Common myeloid progenitor, CD34-positive (primary cell): ENCODE measurements at places on chromosomes 7 and 10.

- DNase-seq, result no peak
These were observed 617.6 kb downstream of the PTPRN2 start for GRCh38 chr7:157969995-157970394.

DNA sequence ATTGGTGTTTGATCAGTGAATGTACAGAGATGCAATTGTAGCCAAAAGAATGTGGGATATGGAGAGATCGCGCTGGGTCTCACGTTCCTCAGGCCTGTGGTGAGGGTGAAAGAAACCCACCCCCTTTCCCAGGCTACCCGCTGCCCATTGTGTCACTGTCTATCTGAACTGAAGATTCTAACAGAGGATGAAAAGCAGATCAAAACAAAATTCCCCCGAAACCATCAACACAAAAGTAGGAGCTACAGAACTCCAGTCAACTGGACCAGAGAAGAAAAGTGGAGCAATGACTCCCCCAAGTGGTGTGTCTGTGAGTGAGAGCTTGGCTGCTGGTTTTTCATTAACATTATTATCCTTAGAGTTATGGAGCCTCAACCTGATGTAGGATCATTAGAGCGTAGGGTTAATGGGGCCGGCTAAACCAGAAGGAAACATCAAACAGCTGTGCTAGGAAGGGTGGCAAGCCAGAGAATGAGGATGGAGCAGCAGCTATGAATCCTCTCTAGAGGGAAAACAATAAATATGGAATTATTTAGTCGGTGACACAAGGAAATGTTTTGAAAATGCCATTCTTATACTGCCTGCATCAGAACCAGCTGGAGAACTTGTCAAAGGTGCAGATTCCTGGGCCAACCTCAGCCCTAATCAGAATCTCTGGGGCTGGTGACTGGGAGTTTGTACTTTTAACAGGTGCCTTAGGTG is 38.3 kb downstream of the AKR1B1 start:
- DNase-seq, result peak; percentile 8

- no peak for DNase-seq
These were observed 567 bp downstream of the SYCE1 start for GRCh38 chr10:133564816-133565215.

- DNase-seq, result no peak
These were observed 109.2 kb downstream of the DYNC1I1 start for GRCh38 chr7:95881597-95881996.

GRCh38 chr7:101817471-101818286 is at the start of gene CUX1:
Gene CUX1 (plus strand): TSS chr7:101817626. CDS start chr7:101817640, 14 bp downstream.
- peak; percentile 66 for DNase-seq

- DNase-seq, result no peak
These were observed 217.6 kb downstream of the GFRA1 start for GRCh38 chr10:116055252-116055916.

DNA sequence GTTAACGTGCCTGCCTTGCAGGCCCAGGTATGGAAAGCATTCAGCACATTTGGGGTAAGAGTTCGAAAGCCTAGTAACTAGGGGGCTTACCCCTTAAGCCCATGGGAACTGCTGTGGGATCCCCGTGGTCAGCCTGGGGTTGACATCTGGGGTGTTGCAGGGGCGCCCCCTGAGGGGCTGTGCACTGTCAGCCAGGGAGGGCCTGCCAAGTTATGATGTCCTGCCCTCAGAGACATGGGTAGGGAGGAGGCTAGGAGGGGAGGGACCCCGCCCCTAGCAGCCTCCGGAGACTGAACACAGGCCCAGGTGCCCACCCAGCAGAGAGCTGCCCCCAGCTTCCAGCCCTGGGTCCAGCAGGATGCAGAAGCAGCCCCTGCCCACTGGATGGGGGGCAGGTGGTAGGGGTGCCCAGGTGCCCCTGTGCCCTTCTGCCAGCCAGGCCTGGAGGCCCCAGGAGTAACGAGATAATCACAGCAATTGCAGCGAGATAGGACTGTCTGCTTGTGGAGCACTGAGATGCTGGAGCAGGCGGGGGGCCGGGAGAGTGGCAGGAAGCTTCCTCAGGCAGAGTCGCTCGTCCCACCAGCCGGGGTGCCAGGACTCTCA is 153.3 kb downstream of the UBE2H start:
- no peak for DNase-seq

- DNase-seq, result no peak
These were observed 77.5 kb upstream of the NPVF start for GRCh38 chr7:25305831-25306230.

GRCh38 chr7:25221009-25221408 is 7.3 kb downstream of the NPVF start:
- no peak for DNase-seq

- no peak for DNase-seq
These were observed 6.9 kb downstream of the GIMAP5 start for GRCh38 chr7:150744041-150744656.
